ENCODE measurements at places on chromosomes 7 and 10.
A peak's percentile ranks its signal among the peaks of the same experiment; 100 is the strongest.

DNA sequence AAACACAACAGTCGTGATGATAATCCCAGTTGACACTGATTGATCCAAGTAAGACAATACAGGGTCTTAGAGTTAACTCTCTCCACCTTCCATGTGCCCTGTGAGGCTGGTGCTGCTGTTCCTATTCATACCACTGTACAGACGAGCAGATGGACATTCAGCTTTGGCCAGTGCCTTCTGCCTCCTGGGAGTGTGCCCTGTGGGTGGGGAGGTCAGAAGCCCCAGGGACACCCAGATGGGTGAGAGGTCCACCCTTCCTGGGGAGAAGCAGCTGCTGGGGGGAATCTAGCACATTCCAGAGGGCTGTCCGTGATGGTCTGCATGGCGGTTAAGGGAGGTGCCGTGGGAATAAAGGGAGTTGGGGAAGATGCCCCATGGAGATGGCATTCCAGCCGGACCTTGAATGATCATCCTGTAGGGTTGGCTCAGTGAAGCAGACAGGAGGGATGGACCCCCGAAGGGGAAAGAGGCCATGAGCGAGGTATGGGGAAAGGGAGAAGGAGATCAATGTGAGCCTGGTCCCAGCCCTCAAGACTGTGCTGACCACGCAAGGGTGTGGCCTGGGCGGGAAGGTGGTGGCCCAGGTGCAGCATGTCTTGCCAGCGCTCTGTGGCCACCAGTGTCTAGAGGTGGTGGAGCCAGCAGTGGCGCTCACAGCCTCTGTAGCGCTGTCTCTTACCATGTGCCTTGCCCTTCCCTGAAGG, 74.0 kb downstream of the ADCY1 start:
- H3K4me1 ChIP-seq: no peaks in the 10 kb centered on the region
- no peak overlapping the region for H3K27ac ChIP-seq
- no peak overlapping the region for H3K4me3 ChIP-seq
- no peaks in the 10 kb centered on the region for H3K36me3 ChIP-seq
- no peaks in the 10 kb centered on the region for H3K27me3 ChIP-seq
- DNase-seq: peak; percentile 82

- no peak overlapping the region for H3K4me3 ChIP-seq
Observed at GRCh38 chr10:99656199-99657064, 2.9 kb upstream of the ENTPD7 start.

DNA sequence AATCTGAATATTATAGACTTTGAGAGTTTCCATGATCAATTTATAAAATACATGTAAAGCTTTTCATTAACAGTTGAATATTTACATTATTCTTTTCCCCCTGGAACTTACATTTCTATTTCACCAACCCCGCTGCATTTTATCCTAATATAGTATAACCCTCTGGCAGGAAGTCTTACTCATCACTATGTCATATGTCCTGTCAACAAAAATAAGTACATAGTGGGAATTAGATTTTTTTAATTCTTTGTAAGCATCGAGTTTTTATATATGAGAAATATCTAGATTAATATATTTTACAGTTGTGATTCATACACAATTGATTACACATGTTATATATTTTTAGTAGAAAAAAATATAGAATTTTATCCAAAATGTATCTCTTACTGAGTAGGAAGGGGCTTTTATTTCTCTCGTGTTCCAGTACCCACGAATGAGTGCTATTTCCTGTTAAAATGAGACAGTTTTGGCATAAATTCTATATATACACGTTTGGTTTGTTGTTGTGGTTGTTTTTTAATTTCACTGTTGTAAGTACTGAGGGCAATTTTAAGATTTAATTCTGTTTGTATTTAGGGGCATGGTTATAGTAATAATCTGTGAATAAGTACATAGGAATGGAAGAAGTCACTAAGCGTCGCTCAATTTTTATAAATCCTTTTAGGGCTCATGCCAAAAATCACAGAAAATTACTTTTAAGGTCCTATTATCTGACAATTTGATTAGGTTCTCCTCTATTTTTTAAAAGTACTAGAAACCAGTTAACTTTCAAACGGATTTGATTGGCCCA, 87.1 kb downstream of the HECW1 start:
- H3K4me3 ChIP-seq: no peak overlapping the region
- no peaks in the 10 kb centered on the region for H3K27me3 ChIP-seq
- H3K27ac ChIP-seq: no peak overlapping the region
- no peaks in the 10 kb centered on the region for H3K4me1 ChIP-seq
- no peak for DNase-seq

GRCh38 chr7:7236041-7236440, 53.7 kb downstream of the C1GALT1 start:
- no peak overlapping the region for H3K27ac ChIP-seq
- no peaks in the 10 kb centered on the region for H3K36me3 ChIP-seq
- DNase-seq: no peak
- H3K27me3 ChIP-seq: no peaks in the 10 kb centered on the region
- H3K4me3 ChIP-seq: no peak overlapping the region
- H3K4me1 ChIP-seq: no peaks in the 10 kb centered on the region

DNA sequence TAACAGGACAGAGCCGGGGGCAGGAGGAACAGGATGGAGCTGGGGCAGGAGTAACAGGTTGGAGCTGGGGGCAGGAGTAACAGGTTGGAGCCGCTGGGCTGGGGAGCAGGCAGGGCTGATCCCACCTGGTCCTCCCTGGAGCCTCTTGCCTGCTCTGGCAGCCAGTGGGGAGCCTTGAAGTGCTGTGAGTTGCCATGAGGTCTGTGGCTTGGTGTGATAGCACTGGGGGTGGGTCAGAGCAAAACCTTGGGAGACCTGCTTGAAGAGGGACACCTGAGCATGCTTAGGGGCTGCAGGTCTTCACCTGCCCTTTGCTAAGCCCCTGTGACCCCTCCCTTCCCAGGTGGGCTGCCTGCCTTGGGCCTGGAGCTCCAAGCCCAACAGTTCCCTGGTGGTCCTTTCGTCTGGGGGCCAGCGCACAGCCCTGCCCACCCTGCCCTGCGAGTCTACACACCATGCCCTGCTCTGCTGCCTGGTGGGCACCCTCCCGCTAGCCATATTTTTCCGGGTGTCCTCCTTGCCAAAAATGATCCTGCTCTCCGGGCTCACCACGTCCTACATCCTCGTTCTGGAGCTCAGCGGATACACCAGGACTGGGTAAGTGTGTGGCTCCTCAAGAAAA, 111.6 kb downstream of the ADCY1 start:
- peak; percentile 72 for DNase-seq
- H3K27me3 ChIP-seq: no peaks in the 10 kb centered on the region
- H3K27ac ChIP-seq: no peak overlapping the region
- no peaks in the 10 kb centered on the region for H3K4me1 ChIP-seq

DNA sequence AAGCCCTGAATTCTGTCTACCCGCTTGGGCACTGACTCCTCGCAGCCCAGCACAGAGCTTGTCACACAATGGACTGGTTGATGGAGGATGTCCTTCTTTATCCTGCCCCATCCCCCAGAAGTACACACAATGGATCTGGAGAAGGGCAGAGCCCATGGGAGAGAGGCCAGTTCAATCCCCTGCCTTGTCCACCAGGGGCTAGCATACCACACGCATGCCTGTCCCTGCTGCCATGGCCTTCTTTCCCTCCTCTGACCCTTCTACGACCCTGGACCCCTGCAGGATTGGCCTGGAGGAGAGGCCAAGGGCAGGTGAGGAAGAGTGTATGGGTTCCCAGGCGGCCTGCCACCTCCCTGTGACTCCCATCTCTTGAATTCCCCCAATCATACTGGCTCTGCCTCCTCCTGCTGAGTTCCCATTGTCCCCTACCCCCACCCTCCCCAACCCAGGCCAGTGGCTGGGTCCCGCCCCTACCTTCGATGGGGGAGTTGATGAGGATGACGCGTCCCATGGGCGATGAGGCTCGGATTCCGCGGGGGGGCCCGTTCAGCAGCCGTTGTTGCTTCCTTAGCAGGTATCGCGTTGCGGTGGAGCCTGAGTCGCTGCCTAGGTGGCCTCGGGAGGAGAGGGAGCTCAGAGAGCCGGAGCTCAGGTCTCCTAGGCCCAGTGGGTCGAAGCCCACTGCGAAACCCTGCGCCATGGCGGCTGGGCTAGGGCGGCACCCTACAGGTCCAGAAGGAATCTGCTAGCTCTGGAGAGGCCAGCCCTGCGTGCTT, 1.2 kb downstream of the PDZD7 start:
- H3K36me3 ChIP-seq: no peaks in the 10 kb centered on the region
- no peaks in the 10 kb centered on the region for H3K27me3 ChIP-seq
- no peak overlapping the region for H3K4me3 ChIP-seq
- H3K27ac ChIP-seq: peak overlapping the region; percentile 2
- no peak for DNase-seq

GRCh38 chr10:75211007-75211691, 553 bp downstream of the VDAC2 start:
- H3K4me1 ChIP-seq: peaks cover 61% of the 10 kb centered on the region
- peak overlapping the region; percentile 62 for H3K4me3 ChIP-seq
- peak overlapping the region; percentile 99 for H3K27ac ChIP-seq
- peaks cover 6% of the 10 kb centered on the region for H3K36me3 ChIP-seq
- no peak for DNase-seq

Data from vagina (tissue), 2 donors.